Effector memory CD4-positive, alpha-beta T cell (primary cell): ENCODE measurements at places on chromosomes 7 and 10.
A peak's percentile ranks its signal among the peaks of the same experiment; 100 is the strongest.

DNA sequence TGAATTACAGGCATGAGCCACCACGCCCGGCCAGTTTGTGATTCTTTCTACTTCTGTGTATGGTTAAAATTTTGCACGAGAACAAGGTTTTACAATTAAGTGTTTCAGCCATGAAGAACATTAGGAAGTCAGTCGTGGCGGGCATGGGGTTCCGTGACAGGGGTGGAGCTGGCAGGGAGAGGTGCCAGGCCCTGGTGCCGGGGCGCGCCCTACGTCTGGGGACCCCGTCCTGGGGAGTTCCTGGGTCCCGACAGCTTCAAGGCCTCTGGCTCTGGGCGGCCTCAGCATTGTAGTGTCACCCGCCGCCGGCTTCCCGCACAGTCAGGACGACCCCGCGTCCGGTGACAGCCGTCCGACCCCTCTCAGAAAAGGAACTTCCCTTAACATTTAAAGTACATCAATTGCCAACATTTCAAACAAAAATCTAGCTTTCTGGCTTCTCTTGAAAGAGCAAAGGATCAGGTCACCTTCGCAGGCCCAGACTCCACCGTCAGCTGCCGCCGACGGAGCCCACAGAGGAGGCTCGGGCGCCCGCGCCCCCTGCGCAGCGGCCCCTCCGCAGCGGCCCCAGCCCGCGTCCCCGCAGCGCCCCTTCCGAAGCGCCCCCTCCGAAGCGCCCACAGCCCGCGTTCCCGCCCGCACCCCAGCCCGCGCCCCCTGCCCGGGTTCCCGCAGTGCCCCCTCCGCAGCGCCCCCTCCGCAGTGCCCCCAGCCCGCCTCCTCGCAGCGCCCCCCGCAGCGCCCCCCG is 23.2 kb upstream of the MKI67 start:
- DNase-seq = no peak

DNA sequence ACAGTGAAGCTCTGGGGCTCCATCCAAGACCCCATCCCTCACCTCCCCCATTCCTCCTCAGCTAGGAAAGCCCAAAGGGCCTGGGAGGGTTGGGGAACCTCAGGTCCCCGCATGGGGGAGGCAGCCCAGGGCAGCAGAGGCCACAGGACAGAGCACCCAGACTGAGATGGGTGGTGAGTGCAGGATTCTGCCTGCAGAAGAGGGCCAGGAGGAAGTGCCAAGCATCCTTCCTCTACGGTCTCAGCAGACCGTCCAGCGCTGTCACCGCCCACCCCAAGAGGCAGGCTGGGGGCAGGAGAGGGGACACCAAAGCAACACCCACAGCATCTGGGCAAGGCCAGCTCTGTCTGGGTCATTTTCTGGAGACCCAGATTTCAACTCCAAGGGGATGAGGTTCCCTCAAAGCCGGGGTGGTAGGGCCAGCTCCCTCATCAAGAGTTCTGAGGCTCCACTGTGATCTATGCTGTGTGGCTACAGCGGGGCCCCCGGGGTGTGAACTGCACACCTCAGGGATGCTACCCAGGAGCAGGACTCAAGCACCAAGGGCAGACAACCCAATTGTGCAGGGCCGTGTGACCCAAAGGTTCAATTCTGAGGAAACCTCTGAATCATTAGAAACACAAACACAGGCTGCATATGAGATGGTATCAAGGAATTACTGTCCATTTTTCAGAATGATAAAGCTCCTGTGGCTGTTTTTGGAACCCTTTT is 46.8 kb downstream of the CAMK2B start:
- DNase-seq = no peak

GRCh38 chr10:114600057-114600456 is 58.0 kb downstream of the ABLIM1 start:
- DNase-seq = no peak

DNA sequence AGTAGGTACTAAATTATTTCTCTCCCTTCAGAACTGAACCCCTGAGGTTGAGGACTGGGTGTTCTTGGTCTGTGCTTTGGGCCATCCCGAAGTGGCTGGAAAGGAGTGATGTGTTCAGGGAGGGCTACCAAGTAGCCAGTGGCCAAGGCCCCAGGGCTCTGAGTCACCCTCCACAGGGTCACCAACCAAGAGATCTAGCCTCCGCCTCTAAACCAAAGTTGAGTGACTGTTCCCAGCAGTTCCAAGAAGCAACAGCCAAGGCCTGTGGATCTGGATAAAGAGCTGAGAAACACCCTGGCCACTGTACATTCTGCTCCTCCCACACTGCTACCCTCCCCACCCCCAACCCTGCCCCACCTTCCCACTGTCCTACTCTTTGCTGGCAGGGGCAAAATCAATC is 35.5 kb upstream of the KCNMA1 start:
- no peak for DNase-seq

DNA sequence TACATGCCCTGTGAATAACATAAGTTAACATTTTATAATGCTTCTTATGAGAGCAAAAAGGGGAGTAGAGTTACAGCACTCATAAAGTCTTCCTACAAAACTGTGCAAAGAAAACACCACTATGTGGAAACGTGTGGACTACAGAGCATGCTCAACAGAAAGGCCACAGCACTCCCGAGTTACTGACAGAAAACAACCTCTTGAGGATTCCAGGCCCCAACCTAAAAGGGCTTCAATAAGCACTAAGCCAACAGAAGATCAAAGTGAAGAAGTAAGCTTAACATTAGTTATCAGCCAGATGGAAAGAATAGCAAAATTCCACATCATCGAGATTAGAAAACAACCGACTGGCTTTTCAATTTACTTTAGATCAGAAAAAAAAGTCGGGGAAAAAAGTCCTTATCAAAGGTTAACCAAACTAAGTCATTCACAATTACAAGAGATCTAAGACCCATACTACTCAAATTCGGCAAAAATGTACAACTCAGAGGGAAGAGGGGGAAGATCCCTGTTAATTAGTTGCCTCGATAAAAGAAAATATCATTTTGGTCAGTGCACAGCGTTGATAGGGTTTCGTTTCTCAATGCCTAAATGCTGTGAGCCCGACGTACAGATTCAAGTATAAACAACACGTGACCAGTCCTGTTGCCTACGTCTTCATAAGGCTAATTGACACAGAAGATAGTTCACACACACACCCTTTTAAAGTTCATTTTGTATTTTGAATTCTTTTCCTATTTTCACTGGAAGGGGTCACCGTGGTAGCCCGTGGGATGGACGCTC is 1.4 kb downstream of the KBTBD2 start:
- DNase-seq = peak; percentile 49
